ENCODE measurements at places on chromosomes 3 and 15.

DNA sequence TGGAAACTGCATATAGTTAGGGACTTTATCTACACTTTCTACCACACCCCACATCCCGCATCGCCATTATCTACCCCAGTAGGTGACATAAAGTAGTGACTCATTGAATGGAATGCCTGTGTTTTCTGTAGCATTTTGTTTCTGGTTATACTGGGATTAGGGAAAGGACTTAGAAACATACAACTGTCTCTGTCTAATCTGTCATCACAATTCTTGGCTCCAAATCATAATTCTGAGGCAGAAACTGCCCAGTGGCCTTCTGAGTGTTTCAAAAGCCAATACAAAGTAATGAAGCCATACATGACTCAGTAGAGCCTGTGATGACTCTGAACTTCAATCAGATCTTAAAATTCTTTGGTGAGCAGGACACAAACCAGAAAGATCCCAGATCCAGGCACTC lies 115.7 kb upstream of the CHRM5 start:
- H3K4me3 ChIP-seq, result no peak overlapping the region
- no peaks in the 10 kb centered on the region for H3K27me3 ChIP-seq
- H3K4me1 ChIP-seq, result no peaks in the 10 kb centered on the region
- no peaks in the 10 kb centered on the region for H3K36me3 ChIP-seq
- H3K27ac ChIP-seq, result peak overlapping the region; percentile 22

GRCh38 chr15:88419830-88420229 lies 47.4 kb downstream of the MRPL46 start:
- no peaks in the 10 kb centered on the region for H3K4me1 ChIP-seq
- no peak overlapping the region for H3K4me3 ChIP-seq
- H3K27ac ChIP-seq, result no peak overlapping the region
- no peak for DNase-seq
- H3K27me3 ChIP-seq, result peaks cover 46% of the 10 kb centered on the region

- no peak overlapping the region for H3K27ac ChIP-seq
- no peak for DNase-seq
- peaks cover 4% of the 10 kb centered on the region for H3K4me1 ChIP-seq
- H3K27me3 ChIP-seq, result peaks cover 5% of the 10 kb centered on the region
Observed at GRCh38 chr15:27491666-27492621, 521.0 kb downstream of the GABRG3 start.

- no peaks in the 10 kb centered on the region for H3K36me3 ChIP-seq
- H3K4me3 ChIP-seq, result no peak overlapping the region
- H3K4me1 ChIP-seq, result no peaks in the 10 kb centered on the region
- no peak overlapping the region for H3K27ac ChIP-seq
Observed at GRCh38 chr3:174101244-174101643, 703.7 kb downstream of the NLGN1 start.

GRCh38 chr3:106257172-106257571 lies 388.4 kb upstream of the CBLB start:
- H3K36me3 ChIP-seq, result peaks cover 3% of the 10 kb centered on the region
- no peak for DNase-seq
- no peaks in the 10 kb centered on the region for H3K27me3 ChIP-seq
- H3K4me3 ChIP-seq, result no peak overlapping the region

DNA sequence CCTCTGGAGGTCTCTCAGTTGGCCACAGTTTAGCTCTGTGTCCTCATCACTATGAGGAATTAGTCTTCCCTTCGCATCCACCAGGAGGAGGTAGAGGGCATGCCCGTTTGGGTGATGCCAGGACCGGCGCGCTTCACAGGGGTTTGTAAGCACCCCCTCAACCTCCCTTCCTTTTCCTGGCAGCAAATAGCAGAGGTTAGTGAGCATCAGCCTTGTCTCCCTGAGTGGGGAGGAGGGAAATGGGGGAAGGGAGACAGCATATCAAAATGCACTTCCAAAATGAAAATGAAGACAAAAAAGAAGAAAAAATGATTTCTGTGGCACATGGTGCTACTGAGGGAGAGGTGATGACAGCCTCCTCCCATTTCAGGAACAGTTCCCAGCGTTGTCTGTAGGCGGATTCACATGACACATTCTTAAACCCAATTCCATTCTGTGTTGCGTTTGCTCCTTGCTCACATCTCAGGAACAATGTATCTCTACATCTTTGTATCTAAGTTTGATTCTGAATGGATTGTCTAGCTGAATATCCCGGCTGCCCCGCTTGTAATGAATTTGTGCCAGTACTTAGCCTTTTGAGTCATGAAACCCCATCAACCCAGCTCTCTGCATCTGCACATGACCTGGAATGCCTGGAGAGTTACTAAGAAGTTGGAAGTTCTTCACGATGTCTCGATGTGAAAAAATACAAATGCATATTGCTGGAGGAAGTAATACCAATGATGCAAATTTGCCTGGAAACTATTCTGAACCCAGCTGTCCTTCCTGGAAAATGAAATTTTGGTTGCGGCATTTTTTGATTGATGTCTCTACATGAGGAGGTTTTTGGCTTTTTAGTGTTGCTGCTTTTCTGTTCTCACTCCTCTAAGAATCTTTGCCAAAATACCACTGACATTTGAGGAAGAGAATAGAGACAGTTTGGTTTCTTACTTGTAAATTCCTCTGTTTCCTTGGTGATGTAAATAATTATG lies 45.2 kb downstream of the TYRO3 start:
- peaks cover 5% of the 10 kb centered on the region for H3K27me3 ChIP-seq
- H3K4me1 ChIP-seq, result peaks cover 16% of the 10 kb centered on the region
- no peak overlapping the region for H3K27ac ChIP-seq

GRCh38 chr3:62587169-62587568 lies 213.8 kb upstream of the FEZF2 start:
- no peaks in the 10 kb centered on the region for H3K4me1 ChIP-seq
- no peak overlapping the region for H3K4me3 ChIP-seq
- no peak for DNase-seq
- H3K27ac ChIP-seq, result no peak overlapping the region
- H3K36me3 ChIP-seq, result no peaks in the 10 kb centered on the region
- peaks cover 8% of the 10 kb centered on the region for H3K27me3 ChIP-seq

DNA sequence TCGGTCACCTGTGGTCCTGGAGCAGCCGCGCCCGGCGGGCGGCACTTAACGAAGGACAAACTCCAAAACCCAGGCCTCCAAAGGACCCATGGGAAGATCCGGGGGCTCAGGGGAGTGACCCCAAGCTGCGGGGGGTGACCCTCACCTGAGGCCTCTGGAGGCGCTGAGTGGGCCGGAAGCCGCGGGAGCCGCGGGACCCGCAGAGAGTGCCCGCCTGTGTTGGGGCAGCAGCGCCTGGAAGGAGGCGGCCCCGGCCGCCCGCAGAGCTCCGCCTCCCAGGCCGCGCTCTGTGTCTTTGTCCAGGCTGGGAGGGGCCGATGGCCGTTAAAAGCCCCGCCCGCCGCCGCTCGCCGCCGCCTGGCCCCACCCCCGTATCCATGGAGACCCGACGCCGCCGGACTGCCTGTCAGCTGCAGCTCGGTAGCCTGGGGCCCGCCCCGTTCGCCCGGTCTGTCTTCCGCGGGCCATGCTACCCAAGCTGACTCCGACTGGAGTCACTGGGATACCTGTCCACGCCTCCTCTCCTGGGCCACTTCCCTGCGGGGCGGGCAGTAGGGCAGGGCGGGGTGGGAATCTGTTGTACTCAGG lies 15.3 kb upstream of the FANCD2 start:
- peak overlapping the region; percentile 88 for H3K4me3 ChIP-seq
- no peaks in the 10 kb centered on the region for H3K27me3 ChIP-seq
- H3K36me3 ChIP-seq, result no peaks in the 10 kb centered on the region
- H3K27ac ChIP-seq, result no peak overlapping the region
- peak; percentile 97 for DNase-seq

GRCh38 chr3:170899455-170899854 lies 9.0 kb downstream of the EIF5A2 start:
- no peaks in the 10 kb centered on the region for H3K27me3 ChIP-seq
- H3K27ac ChIP-seq, result no peak overlapping the region
- H3K36me3 ChIP-seq, result peaks cover 18% of the 10 kb centered on the region
- no peak for DNase-seq
- H3K4me3 ChIP-seq, result no peak overlapping the region
- H3K4me1 ChIP-seq, result no peaks in the 10 kb centered on the region

- H3K36me3 ChIP-seq, result no peaks in the 10 kb centered on the region
- DNase-seq, result peak; percentile 39
- H3K4me1 ChIP-seq, result no peaks in the 10 kb centered on the region
- no peaks in the 10 kb centered on the region for H3K27me3 ChIP-seq
- no peak overlapping the region for H3K27ac ChIP-seq
Observed at GRCh38 chr3:46089237-46090011, 62.1 kb upstream of the XCR1 start.

GRCh38 chr15:40062816-40063562 lies 24.0 kb upstream of the SRP14 start:
- H3K27me3 ChIP-seq, result no peaks in the 10 kb centered on the region
- peaks cover 31% of the 10 kb centered on the region for H3K4me1 ChIP-seq

Measured in type B pancreatic cell (in vitro differentiated cells).